Right renal cortex interstitium (tissue), 3 donors: ENCODE measurements at places on chromosomes 3 and 15. TPM values are rescaled to one million over a fixed set of nuclear protein-coding genes. Genes with fewer than 3 reads are reported as not detected.

HEMK1 gene
- polyA plus RNA-seq: 19.5 TPM

GRCh38 chr15:27699699-27700098 lies 399.4 kb downstream of the OCA2 start:
- no peak for DNase-seq

DNA sequence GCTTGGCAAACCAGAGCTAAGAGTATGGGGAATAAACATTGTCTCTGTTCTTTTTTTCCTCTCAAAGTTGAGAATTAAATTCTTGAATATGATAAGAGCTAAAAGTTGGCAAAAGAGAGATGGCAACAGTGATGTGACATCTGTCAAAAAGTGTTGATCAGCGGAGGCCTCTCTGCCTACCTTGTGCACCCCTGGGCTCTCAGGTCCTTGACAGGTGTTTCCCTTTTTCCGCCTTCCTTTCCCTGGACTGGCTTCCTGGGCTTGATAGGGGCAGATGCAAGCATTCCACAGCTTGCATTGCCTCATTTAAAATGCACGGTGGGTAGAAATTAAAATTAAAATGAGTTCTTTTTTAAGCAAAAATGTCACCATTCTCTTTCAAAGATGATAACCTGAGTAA lies 84.2 kb downstream of the NSUN3 start:
- no peak for DNase-seq

- DNase-seq: no peak
These were observed 13.5 kb downstream of the TBC1D2B start for GRCh38 chr15:78063970-78064385.

DNA sequence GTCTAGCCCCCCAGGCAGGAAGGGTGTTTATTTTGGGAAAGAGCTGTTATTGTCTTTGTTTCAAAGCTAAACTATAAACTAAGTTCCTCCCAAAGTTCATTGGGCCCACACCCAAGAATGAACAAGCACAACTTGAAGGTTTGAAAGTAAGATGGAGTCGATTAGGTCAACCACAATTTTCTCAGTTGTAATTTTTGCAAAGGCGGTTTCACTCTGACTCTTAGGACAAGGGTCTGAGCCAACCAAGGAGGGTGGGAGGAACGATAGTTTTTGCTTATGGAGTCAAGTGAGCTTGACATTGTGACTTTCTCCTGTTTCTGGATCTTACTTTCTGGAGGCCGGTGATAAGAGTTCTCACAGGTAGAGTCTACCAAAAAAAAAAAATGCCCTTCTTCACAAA lies 5.8 kb upstream of the ZNF770 start:
- DNase-seq: no peak

GRCh38 chr15:39188314-39188713 lies 392.6 kb upstream of the THBS1 start:
- DNase-seq: no peak

GRCh38 chr3:87468235-87468634 lies 191.9 kb upstream of the POU1F1 start:
- DNase-seq: no peak

SCAANT1 gene
- polyA plus RNA-seq: not detected

CCDC54 gene
- 0.25 TPM for polyA plus RNA-seq

GRCh38 chr15:90103701-90104329 lies 1.5 kb upstream of the IDH2 start:
- no peak for DNase-seq

GRCh38 chr3:133767607-133768006 lies 21.4 kb downstream of the TF start:
- DNase-seq: no peak
